ENCODE measurements at places on chromosomes 5 and 9.
A peak's percentile ranks its signal among the peaks of the same experiment; 100 is the strongest.

DNA sequence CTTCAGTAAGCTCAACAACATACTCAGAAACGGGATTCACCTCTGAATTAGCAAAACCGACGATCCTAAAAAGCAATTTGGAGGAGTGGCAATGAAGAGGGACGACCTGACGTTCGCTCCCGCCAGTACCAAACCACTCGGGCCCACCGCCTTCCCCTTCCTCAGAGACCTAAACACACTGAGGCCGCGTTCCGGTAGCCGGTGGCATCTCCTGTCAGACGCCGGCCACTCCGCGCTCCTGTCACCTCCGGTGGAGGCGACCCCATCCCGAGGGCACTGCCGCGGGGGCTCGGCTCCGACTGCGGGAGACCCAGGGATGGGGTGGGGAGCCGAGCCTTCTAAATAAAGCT is 617 bp downstream of the PPP6C start:
- peak; percentile 12 for DNase-seq

GRCh38 chr9:101509572-101509971 is 24.1 kb upstream of the RNF20 start:
- no peak for DNase-seq

DNA sequence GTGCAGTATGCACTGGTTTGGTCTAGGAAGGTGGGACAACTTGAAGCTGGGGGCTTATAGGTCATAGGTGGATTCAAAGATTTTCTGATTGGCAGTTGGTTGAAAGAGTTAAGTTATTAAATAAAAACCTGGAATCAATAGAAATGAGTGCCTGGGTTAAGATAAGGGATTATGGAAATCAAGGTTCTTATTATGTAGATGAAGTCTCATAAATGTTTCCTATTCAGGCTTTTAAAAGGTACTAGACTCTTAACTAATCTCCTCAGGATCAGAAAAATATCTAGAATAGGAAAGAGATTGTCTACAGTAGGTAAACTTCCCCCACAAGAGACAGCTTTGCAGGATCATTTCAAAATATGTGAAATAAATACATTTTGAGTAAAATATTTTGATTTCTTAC is 163.3 kb upstream of the FBN2 start:
- DNase-seq = no peak

- no peak for DNase-seq
Measured at GRCh38 chr9:38289866-38290245, 102.6 kb upstream of the ALDH1B1 start.

DNA sequence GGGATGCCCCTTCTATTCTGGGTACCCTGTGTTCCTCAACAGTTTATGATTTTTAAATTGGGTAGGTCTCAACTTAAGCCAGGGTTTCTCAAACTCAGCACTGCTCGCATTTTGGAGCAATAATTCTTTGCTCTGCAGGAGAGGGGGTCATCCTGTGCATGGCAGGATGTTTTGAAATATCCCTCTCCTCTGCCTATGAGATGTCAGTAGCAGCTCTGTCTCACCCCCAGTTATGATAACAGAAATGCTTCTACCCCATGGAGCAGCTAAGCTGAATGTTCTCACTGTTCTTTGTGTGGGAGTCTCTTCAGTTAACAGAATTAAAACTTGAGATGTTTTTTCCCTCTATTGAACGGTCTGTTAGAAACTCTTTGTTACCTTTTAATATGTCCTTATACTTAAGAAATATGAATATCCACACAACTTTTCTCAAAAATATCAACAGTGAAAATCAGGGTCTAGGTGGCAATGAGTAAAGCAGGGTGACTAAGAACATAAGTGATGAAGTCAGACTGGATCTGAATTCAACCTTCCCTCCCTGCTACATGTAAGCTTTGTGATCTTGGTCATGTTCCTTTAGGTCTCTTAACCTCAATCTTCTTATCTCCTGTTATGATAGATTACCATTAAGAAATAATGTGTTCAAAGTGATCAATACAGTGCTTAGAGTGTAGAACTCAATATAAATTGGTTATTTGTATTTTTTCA is 89.0 kb downstream of the CAMK4 start:
- DNase-seq = no peak

GRCh38 chr5:124918618-124919017 is 172.2 kb upstream of the ZNF608 start:
- DNase-seq = no peak

- no peak for DNase-seq
Measured at GRCh38 chr9:125435776-125436612, 174.4 kb downstream of the GAPVD1 start.

- no peak for DNase-seq
Measured at GRCh38 chr5:154972476-154973080, 31.7 kb downstream of the MRPL22 start.

DNA sequence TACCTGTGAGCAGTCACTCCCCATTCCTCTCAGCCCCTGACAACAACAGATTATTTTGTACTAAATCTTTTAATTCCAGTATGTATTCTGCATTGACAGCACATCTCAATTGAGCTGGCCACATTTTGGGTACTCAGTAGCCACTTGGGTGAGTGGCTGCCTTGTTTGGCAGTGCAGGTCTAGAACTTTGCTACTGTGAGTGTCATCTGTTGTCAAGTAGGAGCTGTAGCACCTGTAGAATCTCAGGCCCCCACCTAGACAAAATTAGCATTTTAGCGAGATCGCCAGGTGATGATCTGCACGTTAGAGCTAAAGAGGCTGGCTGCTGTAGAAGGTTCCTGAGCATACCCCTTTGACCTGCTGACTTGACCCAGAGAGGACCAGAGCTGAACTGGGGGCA is 44.4 kb upstream of the CPEB4 start:
- DNase-seq = no peak

- no peak for DNase-seq
Measured at GRCh38 chr5:112087222-112087621, 330.2 kb upstream of the NREP start.

- DNase-seq = no peak
Measured at GRCh38 chr9:79512251-79512650, 59.5 kb upstream of the TLE4 start.

- no peak for DNase-seq
Measured at GRCh38 chr9:79215821-79216220, 355.9 kb upstream of the TLE4 start.

GRCh38 chr5:16913187-16914107 is 22.6 kb downstream of the MYO10 start:
- DNase-seq = no peak

DNA sequence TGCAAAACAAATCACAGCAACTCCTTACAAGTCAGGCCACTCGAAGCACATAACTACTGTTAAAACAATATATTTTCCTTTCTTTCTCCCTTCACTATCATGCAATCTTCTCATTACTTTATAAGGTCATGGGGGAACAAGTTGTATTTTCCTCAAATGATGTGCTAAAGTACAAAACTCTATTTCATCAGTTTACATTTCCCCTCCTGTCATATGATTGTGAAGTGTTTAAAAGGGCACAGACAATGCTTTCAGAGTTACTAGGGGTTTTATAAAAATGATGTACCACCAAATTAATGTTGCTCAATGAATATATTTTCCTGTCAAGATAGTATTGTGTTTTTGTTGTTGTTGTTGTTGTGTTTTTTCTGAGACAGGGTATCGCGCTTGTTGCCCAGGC is 34.1 kb downstream of the MAPKAP1 start:
- no peak for DNase-seq

DNA sequence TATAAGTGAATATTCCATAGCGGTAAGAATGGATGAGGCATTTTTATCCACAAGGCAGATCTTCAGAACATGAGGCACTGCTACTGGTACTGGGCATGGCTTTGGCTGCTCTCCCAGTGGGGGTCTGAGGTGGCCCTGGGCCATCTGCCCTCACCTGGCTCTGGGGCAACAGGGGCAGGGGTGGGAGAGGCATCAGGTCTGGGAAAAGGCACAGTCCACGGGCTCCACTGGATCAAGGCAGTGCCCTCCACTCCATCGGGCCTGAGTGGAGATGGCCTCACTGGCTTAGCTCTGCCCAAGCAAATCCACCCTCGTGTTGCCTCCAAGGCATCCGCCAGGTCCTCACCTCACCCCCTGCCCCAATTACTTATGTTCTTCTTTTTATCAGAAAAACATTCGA is 10.9 kb upstream of the NKD2 start:
- DNase-seq = no peak

- DNase-seq = no peak
Measured at GRCh38 chr9:114261026-114261425, 61.9 kb upstream of the ORM1 start.

- DNase-seq = no peak
Measured at GRCh38 chr9:88664773-88665172, 129.8 kb downstream of the NXNL2 start.

DNA sequence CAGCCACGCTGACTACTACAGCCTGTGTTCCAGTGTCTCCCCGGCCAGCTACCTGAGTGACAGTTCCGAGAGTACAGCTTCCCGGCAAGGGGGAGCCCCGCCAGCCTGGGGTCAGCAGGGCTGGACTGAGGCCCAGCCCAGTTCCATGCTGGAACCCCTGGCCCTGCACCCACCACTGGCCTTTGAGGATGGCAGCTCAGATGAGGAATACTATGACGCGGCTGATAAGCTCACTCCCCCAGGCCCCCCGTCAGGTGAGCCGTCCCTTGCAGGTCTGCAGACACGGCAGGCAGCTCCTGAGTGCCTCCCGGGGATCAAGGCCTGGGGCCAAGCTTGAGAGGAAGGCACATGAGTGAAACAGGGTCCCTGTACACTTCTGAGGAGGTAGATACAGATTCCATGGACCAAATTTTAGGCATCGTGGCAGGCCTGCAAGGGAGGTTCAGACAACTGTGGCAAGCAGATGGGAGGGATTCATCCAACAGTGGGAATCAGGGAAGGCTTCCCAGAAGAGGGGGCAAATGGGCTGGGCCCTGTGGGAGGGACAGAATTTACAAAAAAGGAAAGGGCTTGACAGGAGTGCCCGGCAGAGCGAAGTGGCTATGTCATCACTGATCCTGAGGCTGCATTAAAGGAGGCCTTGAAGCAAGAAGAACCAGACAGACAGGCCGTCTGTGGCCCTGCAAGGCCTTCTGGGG is 12.8 kb upstream of the TRMT10B start:
- no peak for DNase-seq

DNA sequence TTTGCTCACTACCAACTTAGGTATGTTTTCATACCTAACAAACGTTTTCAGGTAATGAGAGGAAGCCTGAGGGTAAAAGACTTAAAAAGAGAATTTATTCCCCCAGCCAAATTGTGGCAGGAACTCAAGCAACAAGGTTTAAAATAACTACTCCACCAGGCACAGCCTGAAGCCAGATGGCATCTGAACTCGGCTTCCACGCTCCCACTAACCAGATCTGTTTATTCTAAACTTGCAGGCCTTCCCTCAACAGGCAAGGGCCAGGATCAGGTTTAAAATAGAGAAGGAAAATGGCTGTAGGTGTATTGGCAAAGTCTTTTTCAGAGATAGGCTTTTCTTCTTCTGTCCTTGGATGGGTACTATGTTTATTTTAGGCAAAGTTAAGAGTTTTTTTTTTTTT is 89.4 kb downstream of the OTULIN start:
- DNase-seq = no peak

GRCh38 chr9:82894961-82895821 is 167.8 kb downstream of the RASEF start:
- DNase-seq = no peak

- DNase-seq = no peak
Measured at GRCh38 chr5:6396836-6397535, 18.6 kb upstream of the MED10 start.

DNA sequence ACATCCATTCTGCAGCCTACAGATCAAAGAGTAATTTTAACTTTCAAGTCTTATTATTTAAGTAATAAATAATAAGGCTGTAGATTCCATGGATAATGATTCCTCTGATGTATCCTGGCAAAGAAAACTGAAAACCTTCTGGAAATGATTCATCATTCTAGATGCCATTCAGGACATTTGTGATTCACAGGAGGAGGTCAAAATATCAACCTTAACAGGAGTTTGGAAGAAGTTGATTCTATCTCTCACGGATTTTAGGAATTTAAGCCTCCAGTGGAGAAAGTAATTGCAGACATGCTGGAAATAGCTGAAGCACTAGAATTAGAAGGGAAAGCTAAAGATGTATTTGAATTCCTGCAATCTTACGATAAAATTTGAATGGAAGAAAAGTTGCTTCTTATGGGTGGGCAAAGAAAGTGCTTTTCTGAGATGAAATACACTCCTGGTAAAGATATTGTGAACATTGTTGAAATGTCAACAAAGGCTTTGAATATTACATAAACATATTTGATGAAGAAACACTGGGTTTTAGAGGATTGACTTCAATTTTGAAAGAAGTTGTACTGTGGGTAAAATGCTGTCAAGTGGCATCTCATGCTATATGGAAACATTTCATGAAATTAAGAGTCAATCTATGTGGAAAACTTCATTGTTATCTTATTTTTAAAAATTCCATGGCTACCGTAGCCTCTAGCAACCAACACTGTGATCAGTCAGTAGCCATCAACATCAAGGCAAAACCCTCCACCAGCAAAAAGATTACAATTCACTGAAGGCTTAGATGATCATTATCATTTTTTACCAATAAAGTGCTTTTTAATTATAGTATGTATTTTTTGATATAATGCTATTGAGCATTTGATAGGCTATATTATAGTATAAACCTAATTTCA is 1141.0 kb downstream of the CDH12 start:
- DNase-seq = no peak
